ENCODE measurements at places on chromosomes 4 and X.

- H3K27ac ChIP-seq = no peak overlapping the region
- DNase-seq = no peak
- H3K4me1 ChIP-seq = no peaks in the 10 kb centered on the region
- H3K4me3 ChIP-seq = no peak overlapping the region
- peaks cover 4% of the 10 kb centered on the region for H3K36me3 ChIP-seq
- no peaks in the 10 kb centered on the region for H3K27me3 ChIP-seq
Observed at GRCh38 chrX:119539872-119540271, 25.3 kb downstream of the STEEP1 start.

DNA sequence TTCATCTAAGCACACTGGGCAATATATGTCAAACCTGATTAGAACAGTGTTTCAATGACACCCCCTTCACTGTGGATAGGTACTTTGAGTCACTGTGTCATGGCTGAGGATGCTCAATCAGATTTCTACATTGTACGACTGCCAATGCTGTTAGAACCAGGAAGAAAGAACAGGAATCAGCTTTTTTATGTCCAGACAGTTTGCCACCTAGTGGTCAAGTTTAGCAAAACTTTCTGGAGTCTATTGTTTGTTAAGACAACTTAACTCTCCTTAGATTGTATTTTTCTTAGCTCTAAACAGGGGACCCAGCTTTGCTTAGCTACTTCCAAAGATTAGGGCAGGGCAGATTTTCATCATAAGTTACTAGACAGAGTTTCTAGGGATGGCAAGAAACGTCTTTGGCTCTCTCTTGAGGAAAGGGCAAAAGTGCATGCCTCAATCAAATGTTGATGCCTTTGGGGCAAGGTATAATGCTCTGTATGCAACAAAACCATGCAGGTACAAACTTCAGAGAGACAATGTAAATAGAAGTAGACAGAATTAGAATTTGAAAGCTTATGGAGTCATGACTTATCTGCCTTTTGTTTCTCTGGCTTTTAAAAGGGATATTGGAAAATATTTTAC lies 40.5 kb upstream of the BMP3 start:
- H3K36me3 ChIP-seq = no peaks in the 10 kb centered on the region
- no peaks in the 10 kb centered on the region for H3K27me3 ChIP-seq
- peak; percentile 48 for DNase-seq
- no peak overlapping the region for H3K27ac ChIP-seq
- H3K4me3 ChIP-seq = no peak overlapping the region
- no peaks in the 10 kb centered on the region for H3K4me1 ChIP-seq

DNA sequence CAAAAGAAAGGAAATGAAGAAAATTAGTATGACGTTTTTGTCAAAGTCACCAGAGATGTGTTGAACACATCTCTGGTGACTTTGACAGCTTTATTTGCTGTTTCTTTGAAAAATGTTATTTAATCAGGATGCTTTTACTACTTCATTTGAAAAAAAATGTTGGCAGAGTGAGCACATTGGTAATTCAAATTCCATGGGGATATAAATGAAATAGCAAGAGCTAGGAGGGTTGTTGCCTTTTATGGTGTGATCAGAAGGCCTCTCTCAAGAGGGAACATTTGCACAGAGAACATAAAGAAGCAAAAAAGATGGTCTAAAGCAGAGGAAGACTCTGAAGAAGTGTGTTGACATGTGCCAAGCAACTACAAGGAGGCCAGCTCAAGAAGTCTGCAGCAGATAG lies 46.6 kb upstream of the CXCL8 start:
- no peaks in the 10 kb centered on the region for H3K4me1 ChIP-seq
- no peaks in the 10 kb centered on the region for H3K36me3 ChIP-seq
- H3K4me3 ChIP-seq = no peak overlapping the region
- no peaks in the 10 kb centered on the region for H3K27me3 ChIP-seq
- H3K27ac ChIP-seq = no peak overlapping the region
- DNase-seq = no peak

DNA sequence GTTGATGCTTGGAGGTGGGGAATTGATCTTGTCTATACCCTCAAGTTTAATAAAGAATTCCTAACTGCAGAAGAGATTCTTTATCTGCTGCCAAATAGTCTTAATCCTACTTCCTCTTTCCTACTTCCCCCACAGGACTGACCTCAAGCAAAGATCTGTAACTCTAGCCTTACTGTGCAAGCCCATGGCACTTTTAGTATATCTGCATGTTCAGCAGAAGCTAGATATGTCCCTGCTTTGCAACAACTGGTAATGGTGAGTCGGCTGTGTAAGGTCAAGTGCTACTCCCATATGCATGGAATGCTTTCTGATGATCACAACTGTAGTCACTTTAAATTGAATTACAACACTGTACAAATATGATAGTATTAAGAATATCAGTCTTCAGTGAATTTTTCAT lies 26.3 kb upstream of the PDS5A start:
- no peaks in the 10 kb centered on the region for H3K27me3 ChIP-seq
- H3K27ac ChIP-seq = no peak overlapping the region
- H3K4me1 ChIP-seq = no peaks in the 10 kb centered on the region
- DNase-seq = no peak
- H3K4me3 ChIP-seq = no peak overlapping the region
- no peaks in the 10 kb centered on the region for H3K36me3 ChIP-seq

- no peaks in the 10 kb centered on the region for H3K36me3 ChIP-seq
- H3K27ac ChIP-seq = no peak within 1 kb of the TSS
- no peaks in the 10 kb centered on the region for H3K4me1 ChIP-seq
- H3K4me3 ChIP-seq = no peak within 1 kb of the TSS
- H3K27me3 ChIP-seq = no peaks in the 10 kb centered on the region
Observed at GRCh38 chrX:86148024-86148511, at the start of gene DACH2. Gene DACH2, plus strand, starts transcription at chrX:86148451.

GRCh38 chr4:137648531-137648930 lies 116.2 kb upstream of the PCDH18 start:
- no peak overlapping the region for H3K4me3 ChIP-seq
- DNase-seq = no peak
- H3K27me3 ChIP-seq = no peaks in the 10 kb centered on the region
- H3K36me3 ChIP-seq = no peaks in the 10 kb centered on the region

DNA sequence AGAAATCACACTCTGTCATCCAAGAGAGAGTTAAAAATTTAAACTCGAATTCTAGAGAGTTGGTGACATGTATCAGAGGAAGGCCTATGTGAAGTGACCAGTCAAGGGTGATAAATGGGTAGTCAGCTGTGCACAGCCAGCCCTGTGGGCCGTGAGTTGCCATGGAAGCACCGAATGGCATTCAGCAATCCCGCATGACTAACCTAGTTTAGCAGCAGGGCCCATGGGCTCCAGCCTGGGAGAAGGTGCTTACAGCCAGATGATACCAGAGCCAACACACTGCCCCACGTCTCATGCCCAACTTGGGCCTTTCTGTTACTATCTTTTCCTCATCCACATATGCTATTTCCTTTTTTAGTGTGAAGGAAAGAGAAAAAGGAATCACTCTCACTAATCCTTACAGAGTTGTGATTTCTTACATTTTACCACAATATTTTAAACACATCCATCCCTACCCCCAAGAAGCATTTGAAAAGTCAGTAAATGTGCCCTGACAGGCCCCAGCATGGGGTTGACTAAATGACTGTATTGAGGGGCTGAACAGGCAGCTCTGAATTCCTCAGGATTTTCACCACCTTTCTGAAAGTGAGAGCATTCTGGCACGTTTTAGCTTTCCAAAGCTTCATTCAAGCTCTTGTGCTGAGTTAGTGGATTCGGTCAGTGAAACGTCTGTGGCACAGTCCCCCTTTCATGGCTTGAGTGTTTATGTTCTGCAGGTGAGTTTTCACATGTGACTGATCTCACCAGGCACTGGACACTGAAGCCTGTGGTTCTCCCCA lies 104.2 kb downstream of the AFF1 start:
- H3K4me3 ChIP-seq = no peak overlapping the region
- H3K36me3 ChIP-seq = no peaks in the 10 kb centered on the region
- no peak for DNase-seq
- H3K4me1 ChIP-seq = peaks cover 51% of the 10 kb centered on the region
- no peak overlapping the region for H3K27ac ChIP-seq
- H3K27me3 ChIP-seq = no peaks in the 10 kb centered on the region

DNA sequence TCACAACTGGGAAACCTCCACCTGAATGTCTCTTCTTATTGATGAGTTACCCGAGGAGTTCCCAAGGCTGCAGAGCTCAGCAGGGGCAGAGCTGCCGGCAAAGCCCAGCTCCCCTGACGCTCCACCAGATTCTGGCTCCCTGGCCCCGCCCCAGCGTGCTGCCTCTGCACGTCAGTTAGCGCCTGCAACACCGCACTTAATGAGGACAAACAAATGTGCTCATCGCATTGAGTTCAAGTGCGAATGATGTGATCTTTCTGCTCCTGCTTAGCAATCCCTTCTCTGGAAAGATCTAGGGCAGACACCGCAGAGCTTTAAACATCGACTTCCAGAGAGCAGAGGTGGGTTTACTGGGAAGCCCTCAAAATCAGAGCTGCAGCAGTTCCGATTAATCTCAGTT lies 55.5 kb upstream of the FBXW7 start:
- no peak overlapping the region for H3K27ac ChIP-seq
- peak; percentile 12 for DNase-seq
- H3K4me1 ChIP-seq = peaks cover 5% of the 10 kb centered on the region
- H3K27me3 ChIP-seq = no peaks in the 10 kb centered on the region

DNA sequence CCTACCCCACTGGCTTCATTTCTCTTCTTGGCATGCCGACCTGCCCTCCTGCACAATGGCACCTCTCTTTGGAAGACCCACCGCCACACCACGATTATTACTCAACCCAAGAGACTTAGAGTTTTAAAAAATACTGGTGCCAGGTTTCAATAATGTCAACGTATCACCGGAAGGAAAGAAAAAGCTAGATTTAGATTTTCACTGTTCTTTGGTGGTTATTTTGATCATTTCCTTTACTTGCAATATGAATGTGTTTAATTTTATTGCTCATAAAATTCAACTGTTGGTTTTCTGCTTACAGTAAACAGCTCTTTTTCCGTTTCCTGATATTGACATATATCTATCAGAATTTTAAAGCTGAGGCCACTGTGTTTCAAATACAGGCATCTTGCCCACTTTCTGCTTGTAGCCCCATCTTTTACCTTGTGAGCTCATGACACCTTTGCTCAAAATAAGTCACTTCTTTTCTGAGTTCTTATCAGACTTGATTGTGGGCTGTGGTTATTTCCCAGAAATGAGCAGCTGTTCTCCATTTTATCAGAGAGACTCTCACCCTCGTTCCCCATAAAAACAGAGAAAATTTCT lies 439.1 kb downstream of the INPP4B start:
- H3K4me1 ChIP-seq = peaks cover 43% of the 10 kb centered on the region
- peak overlapping the region; percentile 43 for H3K4me3 ChIP-seq
- no peaks in the 10 kb centered on the region for H3K27me3 ChIP-seq
- peak overlapping the region; percentile 72 for H3K27ac ChIP-seq
- no peaks in the 10 kb centered on the region for H3K36me3 ChIP-seq

All from CD4-positive, alpha-beta memory T cell (primary cell).